ENCODE measurements at places on chromosomes 12 and 14.

DNA sequence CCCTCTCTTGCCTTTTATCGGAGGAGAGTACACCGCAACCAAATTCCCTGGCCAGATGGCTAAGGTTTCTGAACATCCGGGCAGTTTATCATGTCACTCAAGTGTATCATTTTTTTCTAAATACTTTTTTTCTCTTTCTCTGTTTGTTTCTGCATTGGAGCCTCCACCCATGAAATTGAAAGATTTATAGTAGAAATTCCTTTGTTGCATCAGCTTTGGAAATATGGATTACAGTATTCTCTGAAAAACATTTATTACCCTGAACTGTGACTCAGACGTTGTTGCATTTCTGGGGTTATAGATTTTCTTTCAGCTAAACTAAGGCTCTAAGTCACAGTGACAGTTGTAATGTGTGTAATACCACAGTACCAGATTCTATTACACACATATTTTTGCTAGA is 187.0 kb downstream of the SPTSSA start:
- DNase-seq: no peak

DNA sequence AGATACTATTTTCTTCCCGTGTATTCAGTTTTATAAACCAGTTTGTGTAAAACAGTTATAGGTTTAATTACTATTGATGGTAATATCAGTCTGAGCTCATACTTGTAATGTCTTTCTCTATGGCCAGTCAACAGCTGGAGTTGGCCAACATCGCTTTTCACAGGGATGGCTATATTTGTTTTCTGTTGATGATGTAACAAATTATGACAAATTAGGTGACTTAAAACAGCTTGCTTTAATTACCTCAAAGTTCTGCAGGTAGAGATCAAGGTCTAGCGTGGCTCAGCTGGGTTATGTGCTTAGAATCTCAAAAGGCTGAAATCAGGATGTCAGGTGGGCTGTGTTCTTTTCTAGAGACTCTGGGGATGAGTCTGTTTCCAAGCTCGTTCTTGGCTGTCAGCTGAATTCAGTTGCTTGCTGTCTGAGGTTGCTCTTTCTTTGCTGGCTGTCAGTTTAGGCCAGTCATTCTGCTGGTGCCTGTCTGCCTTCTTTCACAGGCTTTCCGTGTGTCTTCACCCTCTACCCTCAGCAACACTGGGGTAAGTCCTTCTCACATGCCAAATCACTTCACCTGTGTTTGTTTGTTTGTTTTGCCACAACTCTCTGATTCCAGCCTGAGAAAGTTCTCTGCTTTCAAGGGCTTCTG is 370.2 kb upstream of the E2F7 start:
- DNase-seq: no peak

DNA sequence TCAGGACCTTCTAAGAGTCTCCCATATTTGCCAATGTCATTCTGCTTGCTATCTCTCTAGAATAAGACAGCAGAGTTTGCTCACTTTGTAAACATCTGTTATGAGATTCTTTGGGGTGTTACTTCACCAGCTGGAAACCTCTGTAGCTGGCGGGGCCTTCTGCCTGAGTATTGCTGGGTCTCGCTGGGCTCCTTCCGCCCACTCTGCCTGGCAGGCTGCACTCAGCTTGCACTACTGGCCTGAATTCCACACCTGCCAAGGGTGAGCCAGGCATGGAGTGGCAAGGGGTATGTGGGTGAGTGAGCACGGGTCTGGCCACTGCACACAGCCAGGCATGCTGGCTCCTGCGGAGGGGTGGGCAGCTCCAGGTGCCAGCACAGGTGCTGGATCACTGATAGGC is 267.3 kb upstream of the PDE3A start:
- no peak for DNase-seq

GRCh38 chr14:67396381-67396970 is 15.5 kb downstream of the PLEK2 start:
- DNase-seq: no peak

DNA sequence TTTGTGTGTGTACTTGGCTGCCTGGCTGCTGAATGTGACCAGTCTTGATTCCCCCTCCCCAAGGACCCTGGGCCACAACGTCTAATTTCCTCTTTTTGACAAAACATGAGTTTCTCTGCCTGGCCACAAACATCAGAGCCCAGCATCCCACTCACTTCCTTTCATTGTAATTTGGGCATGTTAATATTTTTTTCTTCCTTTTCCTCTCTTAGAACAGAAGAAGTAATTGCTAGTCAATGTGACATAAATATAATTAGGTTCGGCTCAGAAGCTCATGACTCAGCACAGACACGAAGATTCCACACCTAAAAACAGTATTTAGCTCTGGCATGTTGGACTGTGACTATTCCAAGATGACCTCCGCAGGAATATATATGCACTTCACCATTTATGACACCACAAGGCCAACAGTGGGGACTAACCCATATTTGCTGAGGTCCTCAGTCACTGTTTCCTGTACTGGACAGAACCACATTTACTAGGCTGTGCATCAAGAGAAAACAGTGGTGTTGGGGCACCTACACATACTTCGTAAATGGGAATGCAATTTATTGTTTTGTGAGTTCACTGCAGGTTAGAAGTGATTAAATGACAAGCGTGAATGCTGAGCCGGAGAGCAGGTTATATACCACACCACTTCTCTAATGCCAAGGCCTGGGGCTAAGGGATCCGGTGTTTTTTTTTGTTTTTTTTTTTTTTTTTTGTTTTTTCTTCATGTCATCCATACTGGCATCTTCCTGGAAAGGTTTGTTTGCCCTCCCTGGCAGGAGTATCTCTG is 4.2 kb downstream of the GSG1 start:
- DNase-seq: no peak

DNA sequence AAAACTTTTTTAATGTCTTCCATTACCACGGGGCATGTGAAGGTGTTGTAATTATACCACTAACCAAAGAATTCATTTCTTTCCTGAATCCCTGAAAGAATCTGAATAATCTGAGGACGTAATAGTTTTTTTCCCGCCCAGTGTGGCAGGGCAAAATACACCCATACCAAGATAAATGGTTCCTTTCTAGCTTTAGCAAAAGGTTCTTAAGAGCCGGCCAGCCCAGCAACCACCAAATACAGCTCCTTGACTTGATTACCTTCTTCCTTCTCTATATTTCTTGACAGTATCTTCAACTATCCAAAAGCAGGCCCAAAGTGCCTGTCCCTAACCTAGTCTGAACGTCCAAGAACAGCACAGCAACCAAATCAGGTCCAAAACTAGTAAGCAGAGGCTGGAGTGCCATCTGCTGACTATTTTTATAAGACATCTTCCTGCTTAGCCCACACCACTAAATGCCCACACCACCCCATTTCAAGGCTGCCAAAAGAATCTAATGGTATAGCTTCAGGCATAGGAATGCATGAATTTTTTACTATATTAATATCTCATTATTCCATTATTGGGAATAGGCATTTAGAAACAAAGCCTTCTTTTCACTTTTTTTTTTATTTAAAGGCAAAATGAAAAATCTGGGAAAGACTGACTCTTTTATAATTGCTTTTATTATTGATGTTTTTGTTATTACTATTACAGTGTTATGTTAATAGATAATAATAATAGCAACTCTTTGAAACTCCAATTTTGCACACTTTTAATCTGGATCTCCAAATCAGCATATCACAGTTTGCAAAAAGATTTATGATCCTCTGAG is 524.4 kb downstream of the MED13L start:
- DNase-seq: peak; percentile 52

DNA sequence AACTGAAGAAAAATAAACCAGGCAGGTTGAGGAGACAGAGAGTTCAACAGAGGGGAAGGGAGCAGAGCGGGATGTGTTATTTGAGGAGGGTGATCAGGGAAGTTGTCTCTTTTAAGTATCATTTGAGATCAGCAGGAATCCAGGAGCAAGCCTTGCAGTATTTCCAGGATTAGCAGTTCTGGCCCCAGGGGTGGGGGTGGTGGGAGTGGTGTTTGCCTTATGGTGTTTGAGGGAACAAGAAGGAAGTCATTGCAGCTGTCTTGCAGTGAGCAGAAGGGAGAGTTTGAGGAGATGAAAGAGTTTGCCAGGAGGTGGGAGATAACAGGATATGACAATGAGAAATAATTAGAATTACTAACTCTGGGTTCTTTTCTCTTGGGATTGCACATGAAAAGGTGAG is 418.6 kb downstream of the NELL2 start:
- DNase-seq: no peak

DNA sequence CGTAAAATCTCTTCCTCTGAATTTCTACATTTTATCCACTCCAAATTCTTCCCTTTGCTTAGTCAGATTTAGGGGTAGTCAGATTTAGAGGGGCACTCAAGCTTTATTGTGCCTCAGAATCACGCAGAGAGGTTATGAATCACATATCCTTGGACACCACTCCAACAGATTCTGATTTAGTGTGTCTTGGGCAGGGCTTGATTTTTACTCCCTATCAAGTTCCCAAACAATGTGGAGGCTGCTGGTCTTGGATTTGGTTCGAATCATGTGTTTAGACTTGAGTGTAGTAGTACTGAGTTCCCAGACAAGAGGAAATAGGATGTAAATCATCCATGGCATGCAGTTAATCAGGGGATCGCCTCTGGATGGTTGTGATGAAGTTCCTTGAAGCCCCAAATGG is 298.1 kb upstream of the CLEC14A start:
- no peak for DNase-seq

DNA sequence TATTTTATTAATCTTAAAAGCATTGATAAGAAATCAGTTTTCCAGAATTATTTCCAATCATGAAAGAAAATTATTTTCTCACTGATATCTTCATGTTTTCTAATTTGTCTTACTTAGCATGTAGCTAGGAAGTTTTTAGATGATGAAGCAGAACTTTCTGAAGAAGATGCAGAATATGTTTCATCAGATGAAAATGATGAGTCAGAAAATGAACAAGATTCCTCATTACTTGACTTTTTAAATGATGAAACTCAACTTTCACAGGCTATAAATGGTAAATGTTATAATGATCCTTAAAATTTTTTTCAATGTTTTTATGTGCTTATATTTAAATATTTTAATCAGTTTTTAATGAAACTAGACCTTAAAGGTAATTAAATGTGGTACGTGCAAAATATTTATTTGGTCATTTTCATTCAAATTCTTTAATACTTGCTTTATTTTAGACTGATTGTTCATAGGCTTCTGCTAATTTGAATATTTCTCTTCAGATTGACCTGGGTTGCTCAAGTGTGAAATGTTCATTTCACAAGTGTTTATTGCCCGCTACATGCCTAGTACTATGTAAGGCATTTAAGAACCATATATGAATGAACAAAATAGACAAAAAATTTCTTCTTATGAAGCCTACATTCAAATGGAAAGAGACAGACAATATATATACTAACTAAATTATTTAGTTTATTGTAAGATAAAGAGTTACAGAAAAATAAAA is 49.5 kb downstream of the FANCM start:
- no peak for DNase-seq

GRCh38 chr12:67424784-67425183 is 155.6 kb downstream of the CAND1 start:
- no peak for DNase-seq

DNA sequence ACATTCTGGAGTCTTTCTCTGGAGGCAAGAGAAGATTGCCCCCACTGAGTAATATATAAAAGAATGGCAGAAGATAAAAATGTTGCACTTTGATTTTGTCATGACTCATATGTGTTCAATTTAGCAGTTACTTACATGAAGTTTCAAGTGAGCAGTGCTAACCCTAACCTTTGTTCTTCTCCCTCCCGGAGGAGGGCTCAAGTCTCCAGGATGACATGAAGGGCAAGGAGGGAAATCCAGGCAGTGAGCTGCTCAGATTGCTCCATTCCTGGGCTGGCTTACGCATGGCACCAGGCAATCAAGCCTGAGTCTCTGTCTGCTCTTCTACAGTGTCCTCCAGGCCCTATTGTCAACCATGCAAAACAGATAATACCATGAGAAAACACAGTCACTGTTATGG is 322.3 kb downstream of the DUSP6 start:
- DNase-seq: no peak

- no peak for DNase-seq
These were observed 56.7 kb downstream of the MYRFL start for GRCh38 chr12:69881771-69882170.

- DNase-seq: no peak
These were observed 79.6 kb downstream of the HMGA2 start for GRCh38 chr12:65903691-65904383.

DNA sequence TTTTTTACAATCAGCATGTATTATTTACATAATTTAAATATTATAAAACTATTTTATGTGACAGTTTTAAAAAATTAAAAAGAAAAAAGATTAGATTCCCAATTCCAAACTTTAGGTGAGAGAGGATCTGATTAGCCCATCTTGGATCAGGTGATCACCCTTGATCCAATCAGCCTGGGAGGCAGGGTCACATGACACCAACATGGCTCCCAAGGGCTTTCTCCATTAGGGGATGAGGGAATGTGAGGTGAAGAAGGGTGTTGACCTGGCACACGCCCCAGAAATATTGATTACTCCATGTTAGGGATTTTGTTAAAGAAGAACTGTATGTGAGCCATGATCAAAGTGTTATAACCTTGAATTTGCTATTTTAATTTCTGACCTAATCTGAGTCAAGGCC is 225.4 kb downstream of the RBM19 start:
- DNase-seq: no peak

- no peak for DNase-seq
These were observed 286.4 kb downstream of the NELL2 start for GRCh38 chr12:44589697-44590096.

DNA sequence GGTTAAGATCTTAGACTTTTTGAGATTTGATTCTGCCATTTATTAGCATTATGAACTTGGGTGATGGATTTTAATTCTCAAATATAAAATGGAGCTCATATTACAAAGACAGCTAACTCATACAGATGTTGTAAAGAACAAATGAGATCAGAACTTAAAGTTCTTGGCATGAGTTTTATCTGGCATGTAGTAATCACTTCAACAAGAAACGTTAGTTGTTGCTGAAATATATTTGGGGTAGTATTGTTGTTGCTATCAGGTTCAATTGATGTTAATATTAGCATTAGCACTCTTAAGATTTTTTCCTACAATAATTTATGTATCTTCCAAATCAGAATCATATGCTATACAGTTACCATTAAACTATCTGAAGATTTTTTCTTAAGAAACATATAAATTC is 71.0 kb downstream of the SLC6A15 start:
- DNase-seq: no peak

DNA sequence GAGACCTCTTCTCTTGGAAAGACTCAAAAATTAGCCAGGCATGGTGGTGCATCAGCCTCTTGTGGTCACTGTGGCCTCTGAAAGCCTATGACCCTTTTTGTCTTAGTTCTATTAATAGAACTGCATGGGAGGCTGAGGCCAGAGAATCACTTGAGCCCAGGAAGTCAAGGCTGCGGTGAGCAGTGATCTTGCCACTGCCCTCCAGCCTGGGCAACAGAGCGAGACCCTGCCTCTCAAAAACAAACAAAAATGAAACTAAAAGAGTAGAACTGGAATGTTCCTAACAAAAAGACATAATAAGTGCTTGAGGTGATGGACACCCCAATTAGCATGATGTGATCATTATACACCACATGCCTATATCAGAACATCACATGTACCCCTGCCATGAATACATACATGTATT is 197.0 kb upstream of the EEA1 start:
- DNase-seq: no peak

- DNase-seq: no peak
These were observed 404.2 kb downstream of the DAD1 start for GRCh38 chr14:22184830-22185168.
